Stimulated activated CD4-positive, alpha-beta T cell treated with anti-CD3 and anti-CD28 coated beads, Interleukin-1b, Interleukin-23, amount 100 ng/mL, for 1 hour (primary cell): ENCODE measurements at places on chromosomes 7 and 10.

DNA sequence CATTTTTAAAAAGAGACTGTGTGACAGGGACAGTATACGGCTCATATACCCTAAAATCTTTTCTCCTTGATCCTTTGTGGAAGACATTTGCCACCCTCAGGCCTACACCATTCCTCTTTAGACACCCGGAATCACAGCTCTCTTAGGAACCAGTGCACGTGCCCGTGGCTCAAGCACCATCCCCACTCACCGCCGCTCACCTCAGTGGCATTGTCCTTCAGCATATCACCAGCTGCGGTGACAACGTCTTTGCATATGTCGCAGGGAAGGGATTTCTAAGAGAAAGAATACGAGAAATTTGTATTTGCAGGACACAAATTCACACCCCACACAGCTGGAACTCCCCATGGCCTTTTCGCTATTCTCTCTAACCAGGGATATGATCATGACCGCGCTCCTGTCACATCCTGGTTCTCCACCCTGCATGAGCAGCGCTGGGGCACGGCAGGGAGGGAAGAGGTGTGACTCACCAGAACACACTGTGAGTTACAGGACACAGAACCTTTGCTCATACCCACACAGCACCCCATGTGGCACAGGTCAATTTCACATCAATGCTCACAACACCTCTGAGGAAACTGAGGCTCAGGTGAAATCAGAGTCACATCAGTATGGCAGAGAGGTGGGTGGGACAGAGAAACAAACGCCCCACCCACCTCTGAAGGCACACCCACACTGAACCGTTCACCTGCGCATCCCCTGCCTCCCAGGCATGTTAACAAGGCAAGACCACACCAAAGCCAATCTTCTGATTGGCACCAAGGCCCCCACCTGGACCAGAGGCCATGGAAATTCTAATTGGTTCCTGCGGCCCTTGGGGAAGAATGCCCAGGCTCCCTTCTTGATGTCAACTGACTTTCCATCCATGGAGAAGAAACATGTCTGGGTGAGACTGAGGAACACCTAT lies 19.2 kb downstream of the PSAP start:
- DNase-seq = no peak

DNA sequence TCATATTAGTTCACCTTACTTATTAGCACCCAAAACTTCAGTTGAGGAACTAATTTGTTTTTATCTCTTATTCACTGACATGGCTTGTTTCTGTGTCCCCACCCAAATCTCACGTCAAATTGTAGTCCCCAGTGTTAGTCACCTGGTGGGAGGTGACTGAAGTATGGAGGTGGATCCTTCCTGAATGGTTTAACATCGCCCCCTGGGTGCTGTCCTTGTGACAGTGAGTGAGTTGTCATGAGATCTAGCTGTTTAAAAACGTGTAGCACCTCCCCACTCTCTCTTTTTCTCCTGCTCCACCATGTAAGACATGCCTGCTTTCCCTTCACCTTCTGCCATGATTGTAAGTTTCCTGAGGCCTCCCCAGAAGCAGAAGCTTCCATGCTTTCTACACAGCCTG lies 75.0 kb upstream of the HECTD2 start:
- DNase-seq = no peak

- peak; percentile 7 for DNase-seq
Observed at GRCh38 chr7:139915864-139916716, 87.0 kb downstream of the TBXAS1 start.

DNA sequence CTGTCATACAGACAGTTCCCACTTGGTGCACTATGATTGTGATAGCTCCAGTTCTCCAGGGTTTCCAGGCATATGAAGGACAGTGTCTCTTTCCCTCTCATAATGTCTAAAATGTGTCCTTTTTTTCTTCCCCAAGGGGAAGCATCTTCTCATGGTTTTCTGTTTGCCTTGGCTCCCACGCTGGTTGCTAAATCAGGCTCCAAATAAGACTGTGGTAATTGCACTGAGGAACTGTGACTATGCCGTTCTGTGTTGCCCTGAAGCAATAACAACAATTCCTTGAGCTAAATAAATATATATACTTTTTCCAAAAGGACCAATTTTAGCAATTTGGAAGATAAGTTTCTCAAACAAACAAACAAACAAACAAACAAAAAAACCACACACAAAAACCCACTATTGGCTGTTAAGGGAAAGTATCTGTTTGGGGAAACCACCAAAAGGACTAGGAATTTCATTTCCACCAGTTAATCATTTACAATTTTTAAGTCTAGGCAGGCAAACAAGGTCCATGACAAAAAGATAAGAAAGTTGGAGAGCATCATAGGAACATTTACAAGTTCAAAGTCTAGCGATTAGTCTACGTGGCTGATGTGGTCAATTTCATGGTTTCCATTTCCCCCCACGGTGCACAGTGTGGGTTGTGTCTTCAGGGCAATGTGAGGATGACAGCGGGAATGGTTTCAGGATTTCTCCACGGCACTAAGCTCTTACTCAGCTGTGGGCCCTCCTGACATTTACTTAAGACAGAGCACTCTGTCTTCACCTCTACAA lies 62.4 kb downstream of the THNSL1 start:
- DNase-seq = no peak

- no peak for DNase-seq
Observed at GRCh38 chr10:115028419-115028818, 64.7 kb upstream of the ATRNL1 start.

DNA sequence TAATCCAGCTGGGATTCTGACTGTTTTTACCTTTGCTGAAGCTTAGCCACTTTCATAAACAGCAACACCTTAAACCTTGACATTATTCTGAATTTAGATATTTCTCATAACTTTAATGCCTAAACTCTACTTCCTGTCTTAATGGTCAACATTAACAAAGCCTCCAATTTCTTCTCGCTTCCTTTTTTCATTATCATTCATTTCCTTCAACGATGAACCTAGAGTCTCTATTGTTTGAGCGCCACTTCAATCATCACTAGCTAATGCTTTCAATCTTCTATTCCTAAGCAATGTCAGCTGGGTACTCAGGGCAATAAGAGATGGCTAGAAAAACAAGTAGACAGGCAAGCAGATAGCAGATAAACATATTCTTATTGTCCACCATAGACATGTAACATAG lies 96.6 kb upstream of the TMEM196 start:
- DNase-seq = no peak

- DNase-seq = no peak
Observed at GRCh38 chr10:74072503-74072902, 74.6 kb downstream of the VCL start.

DNA sequence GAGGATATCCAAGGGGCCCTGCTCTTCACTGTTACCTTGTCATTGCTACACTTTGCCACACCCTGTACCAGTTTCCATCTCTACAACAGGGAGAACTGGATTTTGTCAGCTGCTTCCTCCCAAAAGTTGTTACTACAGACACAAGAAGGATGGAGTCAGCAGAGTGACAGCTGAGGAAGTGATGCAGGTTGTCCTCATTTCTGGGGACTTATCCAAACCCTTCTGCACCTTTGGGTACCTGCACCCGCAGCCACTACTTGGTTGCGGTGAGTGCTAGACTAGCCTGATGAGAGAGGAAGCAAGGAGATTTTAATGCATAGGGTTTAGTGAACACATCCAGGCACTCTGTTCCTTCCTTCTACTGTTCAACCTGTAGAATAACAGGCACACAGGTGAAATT lies 281.0 kb downstream of the RPS24 start:
- DNase-seq = no peak

DNA sequence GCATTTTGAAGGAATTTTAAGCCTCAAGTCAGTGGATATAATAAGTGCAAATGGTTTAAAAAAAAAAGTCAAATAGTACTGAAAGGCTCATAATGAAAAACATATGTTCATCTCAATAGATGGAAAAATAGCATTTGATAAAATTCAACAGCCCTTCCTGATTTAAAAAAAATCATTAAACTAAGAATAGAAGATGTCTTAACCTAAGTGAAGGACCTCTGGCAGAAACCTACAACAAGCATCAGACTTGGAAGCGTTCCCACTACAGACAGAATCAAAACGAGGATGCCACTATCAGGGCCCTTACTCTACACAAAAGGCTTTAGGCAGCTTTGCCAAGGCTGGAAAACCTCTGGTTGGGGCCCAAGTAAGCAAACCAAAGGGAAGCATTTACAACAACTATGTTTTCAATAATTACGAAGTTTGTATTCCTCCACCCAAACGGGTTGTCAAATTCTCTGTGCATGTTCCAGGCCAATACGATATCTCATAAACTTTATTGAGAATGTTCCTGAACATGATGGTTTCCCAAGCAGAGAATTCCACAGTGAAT lies 45.1 kb downstream of the CYTH3 start:
- no peak for DNase-seq

DNA sequence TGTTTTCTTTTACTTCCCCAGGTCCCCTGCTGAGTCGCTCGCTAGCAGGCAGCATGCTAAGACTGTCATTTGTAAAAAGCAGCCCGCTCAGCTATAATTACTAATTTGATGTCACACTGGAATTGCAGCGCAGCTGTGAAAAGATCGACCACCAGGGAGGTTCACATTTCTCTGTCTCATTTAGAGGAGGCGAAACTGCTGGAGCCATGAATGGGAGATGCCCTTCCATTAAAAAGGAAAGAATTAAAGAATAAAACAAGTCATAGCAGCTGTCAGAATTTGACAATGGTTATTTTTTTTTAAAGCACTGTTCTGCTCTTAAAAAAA lies 153.5 kb downstream of the PIP4K2A start:
- no peak for DNase-seq

DNA sequence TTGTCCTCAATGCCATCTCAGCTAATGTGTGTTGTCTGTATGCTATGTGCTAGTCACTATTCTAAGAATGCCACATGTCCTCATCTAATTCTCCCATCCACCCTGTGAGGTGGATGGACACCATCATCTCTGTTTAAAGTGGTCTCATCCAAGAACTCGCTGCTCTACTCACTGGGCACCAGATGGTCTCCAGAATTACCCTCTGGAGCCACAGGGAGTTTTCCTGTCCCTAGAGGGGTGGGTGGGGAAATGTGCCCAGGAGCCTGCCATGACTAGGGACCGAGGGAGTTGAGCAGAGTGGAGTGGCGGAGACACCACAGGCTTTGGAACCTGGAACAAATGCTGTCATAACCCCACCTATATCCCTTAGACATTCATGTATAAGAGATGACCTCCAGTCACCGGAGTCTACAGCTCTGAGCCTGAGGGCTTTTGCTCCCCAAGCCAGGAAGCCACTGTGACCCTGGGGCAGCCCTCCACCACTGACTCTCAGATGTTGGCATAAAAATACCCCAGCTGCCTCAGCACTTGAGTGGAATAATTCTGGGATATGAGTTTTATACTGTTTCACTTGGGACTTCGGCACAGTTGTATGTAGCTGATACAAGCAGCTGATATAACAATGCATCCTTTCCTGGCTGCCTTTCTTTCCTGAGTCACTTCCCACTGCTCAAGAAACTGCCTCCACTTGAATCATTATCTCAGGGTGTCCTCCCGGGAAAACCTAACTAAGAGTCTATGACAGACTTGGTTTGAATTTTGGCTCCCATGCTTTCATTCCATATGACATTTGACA lies 61.5 kb upstream of the RAPGEF5 start:
- DNase-seq = no peak

GRCh38 chr10:101066146-101066895 lies 4.5 kb downstream of the KAZALD1 start:
- no peak for DNase-seq

DNA sequence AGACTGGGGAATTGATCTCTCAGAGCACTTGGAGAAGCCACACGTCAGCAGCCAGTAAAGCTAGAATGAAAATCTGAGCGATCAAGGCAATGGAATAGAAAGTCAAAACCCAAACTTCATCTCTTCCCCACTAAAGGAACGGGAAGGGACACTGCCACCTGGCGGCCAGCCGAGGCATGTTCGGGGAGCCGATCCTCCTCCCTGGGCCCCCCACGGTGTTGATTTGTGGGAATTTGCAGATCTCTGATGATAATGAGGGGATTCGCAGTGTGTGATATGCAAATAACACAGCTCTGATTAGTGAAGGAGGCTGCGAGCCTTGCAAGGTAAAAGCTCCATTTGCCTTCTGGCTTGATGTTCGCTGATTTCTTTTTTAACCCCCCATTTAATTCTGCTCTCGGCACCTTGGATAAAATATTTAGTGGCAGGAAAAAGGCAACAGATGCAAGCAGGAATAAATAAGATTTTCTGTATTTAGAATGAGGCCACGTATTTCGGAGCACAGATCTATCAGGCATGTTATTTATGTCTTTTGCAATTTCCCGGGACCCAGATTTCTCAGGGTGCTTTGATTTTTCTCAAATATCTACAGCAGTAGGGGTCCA lies 258.6 kb downstream of the PAXIP1 start:
- DNase-seq = no peak

- no peak for DNase-seq
Observed at GRCh38 chr10:43372765-43373361, 1.4 kb downstream of the FXYD4 start.

GRCh38 chr10:115001506-115002381 lies 63.7 kb downstream of the TRUB1 start:
- DNase-seq = no peak

GRCh38 chr10:86335831-86336230 lies 30.8 kb downstream of the GRID1 start:
- no peak for DNase-seq

- no peak for DNase-seq
Observed at GRCh38 chr10:79007018-79007417, 61.7 kb upstream of the ZMIZ1 start.

DNA sequence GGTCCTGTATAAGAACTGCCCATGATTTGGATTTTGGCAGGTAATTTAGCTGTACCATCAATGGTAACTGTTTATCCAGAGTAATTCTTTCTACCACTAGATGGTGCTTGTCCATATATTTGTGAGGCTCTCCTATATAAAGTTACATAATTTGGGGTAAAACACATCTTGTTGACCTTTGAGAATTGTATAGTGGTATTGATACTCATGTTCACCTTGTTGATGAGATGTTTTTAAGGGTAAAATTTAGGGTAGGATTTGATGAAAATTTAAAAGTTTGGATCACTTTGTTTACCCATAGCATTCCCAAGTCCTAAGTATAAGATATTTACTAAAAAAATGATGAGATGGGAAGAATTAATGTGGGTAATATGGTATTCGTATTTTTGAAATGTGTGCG lies 31.6 kb downstream of the ST7 start:
- no peak for DNase-seq

- DNase-seq = no peak
Observed at GRCh38 chr10:45468079-45468478, 94.1 kb downstream of the ALOX5 start.

DNA sequence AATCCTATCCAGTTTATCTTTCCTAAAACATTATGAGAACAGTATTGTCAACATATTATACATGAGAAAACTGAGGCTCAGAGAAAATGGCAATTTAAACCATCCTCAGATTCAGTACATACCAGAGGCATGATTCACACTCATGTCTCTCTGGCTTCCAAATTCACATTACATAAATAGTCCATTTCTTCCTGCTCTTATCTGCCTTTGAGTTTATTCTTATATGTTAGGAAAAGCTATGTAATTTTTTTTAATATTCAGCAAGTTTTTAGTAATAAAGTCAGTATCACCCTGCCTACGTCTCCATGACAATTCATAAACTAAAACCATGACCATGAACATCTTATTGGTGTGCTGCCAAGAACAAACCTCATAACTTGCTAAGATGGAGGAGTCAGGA lies 1260.2 kb upstream of the SORCS1 start:
- DNase-seq = no peak
